Adipocyte (in vitro differentiated cells): ENCODE measurements at places on chromosomes 4 and X.

DNA sequence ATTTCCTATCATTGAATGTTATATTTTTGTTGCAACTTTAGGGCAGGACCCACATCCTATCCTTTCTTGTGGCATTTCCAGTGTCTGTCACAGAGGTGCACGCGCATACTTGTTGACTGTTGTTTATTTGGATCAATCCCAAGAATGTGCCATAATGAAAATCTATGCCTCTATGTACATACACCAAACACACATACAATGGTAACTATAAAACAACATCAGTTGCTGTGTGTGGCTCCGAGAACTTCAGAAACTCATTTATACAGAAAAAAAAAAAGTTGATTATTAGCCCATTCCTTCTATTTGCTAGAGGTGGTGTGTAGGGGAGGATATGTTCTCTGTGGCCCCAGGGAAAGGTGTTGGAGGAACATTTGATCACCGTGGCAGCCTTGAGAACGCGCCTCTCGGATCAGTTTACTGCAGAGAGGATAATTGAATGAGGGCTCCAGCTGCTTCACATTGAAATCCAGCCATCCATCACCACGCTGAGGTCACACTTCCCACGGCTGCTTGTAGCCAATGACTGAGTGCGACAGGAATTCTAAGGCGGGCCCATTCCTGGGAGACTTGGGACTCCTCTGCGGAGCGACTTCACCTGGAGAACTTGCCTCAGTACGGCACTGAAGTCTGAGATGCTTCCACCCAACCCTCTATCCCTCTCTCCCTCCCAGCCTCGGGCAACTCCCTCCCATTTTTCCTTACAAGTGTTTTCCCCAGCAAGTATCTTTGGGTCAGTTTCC lies 19.5 kb downstream of the SMPX start:
- DNase-seq: no peak

- no peak for DNase-seq
These were observed 236.8 kb upstream of the VCX start for GRCh38 chrX:7606039-7606652.

DNA sequence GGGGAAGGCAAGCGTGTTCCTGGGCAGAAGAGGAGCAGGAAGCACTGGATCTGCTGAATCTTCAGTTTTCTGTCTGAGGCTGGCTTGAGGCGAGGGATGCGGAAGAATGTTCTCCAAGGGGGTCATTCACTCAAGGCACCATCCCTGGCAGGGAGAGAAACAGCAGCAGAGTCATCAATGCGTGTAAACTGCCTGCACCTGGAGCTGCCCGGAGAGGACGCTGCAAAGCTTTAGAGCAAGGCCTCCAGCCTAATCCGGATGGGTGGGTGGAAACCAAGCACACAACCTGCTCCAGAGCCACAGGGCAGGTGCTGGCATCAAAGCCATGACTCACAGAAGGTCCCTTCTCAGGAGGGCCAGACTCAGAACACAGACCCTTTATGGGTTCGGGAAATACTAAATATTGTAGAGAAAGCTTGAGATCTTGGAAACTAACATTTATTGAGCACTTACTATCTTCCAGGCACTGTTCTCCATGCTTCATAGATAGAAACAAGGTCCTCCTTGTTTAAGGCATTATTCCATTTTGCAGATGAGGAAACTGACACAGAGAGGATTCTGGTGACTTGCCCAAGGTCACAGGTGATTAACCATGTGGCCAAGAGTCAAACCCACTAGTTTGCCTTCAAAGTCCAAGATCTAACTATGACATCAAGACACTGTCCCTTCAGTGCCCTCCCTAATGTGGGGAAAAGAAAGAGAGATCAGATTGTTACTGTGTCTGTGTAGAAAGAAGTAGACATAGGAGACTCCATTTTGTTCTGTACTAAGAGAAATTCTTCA lies 7.7 kb downstream of the PROM1 start:
- no peak for DNase-seq

DNA sequence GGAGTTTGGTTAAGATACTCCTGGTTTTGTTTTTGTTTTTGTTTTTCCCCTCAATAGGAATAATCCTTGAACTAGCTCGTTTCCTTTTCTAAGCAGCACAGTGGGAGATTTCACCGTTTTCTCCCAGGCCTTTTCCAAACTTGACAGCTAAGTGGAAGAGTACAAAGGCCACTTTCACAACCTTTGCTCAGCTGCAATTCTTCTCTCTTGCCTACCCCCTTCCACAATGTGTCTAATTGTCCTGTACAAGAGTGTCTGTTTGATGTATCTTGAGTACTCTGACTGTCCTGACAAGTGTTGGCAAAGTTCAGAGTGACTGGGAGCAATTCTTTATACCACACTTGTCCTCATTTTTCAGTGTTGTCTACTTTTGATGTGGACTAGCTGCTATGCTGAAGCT lies 674.3 kb upstream of the AMOT start:
- DNase-seq: no peak

GRCh38 chr4:162234595-162234994 lies 70.8 kb upstream of the FSTL5 start:
- no peak for DNase-seq
